ENCODE measurements at places on chromosomes 5 and 9.

- no peak for DNase-seq
Observed at GRCh38 chr5:40503439-40503838, 176.3 kb upstream of the PTGER4 start.

- DNase-seq, result no peak
Observed at GRCh38 chr9:88874391-88874790, 116.9 kb upstream of the S1PR3 start.

GRCh38 chr5:76794871-76795270, 24.0 kb upstream of the F2RL1 start:
- DNase-seq, result no peak

- no peak for DNase-seq
Observed at GRCh38 chr9:121192518-121192917, 9.2 kb downstream of the RAB14 start.
